ENCODE measurements at places on chromosomes 5 and 9. TPM values are rescaled to one million over a fixed set of nuclear protein-coding genes. Genes with fewer than 3 reads are reported as not detected.

GNAQ gene
- polyA plus RNA-seq = 6.9 TPM

AKNA gene
- 35.6 TPM for polyA plus RNA-seq

PTGER4 gene
- polyA plus RNA-seq = 62.7 TPM

GKAP1 gene
- 3.3 TPM for polyA plus RNA-seq

AIF1L gene
- not detected for polyA plus RNA-seq

WDR31 gene
- polyA plus RNA-seq = not detected

TLX3 gene
- polyA plus RNA-seq = not detected

CNTFR gene
- polyA plus RNA-seq = not detected

NNT gene
- 74.7 TPM for polyA plus RNA-seq

QRFP gene
- not detected for polyA plus RNA-seq

CCDC192 gene
- polyA plus RNA-seq = not detected

RHOBTB3 gene
- polyA plus RNA-seq = 1.6 TPM

DNA sequence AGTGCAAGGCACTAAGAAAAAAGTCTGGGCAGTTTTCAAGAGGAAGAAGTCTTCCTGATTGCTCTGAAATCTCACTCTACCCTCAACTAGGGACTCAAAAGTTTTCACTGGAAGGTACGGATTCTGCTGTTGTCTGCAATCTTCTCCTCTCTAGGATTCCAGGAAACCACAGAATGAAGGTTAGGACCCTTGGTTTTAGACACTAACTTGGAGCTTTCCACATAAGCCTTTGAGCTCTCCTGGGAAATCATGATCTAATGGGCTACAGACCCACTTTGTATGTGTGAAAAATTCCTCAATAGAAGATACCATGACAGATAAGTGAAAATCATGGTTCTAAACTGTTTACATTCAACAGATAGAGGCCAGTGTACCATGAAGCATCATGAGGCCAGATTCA is 265.1 kb downstream of the PSAT1 start:
- no peak for DNase-seq
- H3K4me1 ChIP-seq = no peaks in the 10 kb centered on the region

DNA sequence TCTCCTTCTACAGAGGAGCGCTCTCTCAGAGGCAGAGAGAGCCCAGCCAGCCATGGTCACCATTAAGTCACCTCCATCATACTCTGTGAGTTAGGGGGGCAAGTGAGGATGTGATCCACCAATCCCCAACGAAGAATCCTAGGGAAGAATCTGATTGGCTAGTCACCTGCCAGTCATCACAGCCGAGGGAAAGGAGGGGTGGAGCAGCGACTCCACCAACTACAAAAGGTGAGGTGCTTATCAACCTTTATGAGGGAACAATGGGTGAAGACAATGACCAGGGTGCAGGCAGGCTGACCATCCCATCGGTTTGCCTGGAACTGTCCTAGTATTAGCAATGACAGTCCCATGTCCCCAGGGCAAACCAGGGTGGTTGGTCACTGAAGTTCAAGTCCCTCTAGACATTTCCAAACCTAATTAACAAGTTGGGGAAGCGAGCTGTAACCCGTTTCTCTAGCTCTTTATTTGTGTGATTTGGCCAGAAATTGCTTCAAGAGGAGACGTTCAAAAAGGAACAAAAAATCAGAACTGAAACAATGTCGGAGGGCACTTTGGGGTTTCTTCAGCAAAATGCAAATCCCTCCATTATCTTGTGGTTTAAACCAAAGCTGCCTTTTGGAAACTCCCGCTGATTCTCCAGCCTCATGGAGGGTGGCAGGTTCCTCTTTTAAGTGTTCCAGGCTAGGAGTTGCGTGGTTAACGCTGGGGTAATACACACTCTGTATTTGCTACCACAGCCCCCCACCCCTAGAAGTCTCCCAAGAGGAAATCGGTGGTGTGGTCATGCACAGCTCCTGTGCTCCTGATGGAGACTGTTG is 18.8 kb upstream of the FCN1 start:
- no peak overlapping the region for H3K27ac ChIP-seq
- H3K4me3 ChIP-seq = no peak overlapping the region
- H3K27me3 ChIP-seq = no peaks in the 10 kb centered on the region
- H3K4me1 ChIP-seq = no peaks in the 10 kb centered on the region

DNA sequence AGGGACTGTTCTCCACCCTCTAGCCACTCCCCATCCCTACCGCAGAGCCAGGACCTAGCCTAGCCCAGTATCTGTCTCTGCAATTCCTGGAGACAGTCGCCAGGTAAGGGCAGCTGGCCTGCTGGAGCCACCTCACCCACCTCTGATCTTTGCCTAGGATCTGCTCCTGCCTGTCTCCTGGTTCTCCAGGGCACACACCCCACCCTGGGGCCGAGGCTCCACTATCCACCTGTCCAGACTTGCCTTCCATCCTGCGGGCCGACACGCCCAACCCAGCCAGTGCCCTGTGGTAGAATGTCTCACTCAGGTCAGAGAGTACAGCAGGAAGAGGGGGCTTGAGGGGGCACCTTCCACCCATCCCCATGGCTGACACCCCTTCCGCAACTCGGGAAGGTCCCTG is 15.7 kb upstream of the AQP7 start:
- H3K27me3 ChIP-seq = no peaks in the 10 kb centered on the region
- no peak for DNase-seq
- no peak overlapping the region for H3K4me3 ChIP-seq
- H3K27ac ChIP-seq = peak overlapping the region; percentile 65
- peaks cover 54% of the 10 kb centered on the region for H3K4me1 ChIP-seq

- DNase-seq = no peak
- H3K4me3 ChIP-seq = no peak overlapping the region
- no peaks in the 10 kb centered on the region for H3K27me3 ChIP-seq
- peaks cover 33% of the 10 kb centered on the region for H3K4me1 ChIP-seq
- no peaks in the 10 kb centered on the region for H3K36me3 ChIP-seq
Observed at GRCh38 chr9:76032038-76032796, 141.7 kb downstream of the PCSK5 start.

DNA sequence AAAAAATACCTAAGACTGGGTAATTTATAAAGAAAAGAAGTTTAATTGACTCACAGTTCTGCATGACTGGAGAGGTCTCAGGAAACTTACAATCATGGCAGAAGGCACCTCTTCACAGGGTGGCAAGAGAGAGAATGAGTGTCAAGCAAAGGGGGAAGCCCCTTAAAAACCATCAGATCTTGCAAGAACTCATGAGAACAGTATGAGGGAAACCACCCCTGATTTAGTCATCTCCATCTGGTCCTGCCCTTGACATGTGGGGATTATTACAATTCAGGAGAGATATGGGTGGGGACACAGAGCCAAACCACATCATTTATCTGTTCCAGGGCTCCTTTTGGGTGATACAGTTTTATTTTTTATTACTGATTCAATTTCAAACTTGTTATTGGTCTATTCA is 23.2 kb upstream of the ADAMTS16 start:
- H3K36me3 ChIP-seq = no peaks in the 10 kb centered on the region
- H3K4me1 ChIP-seq = no peaks in the 10 kb centered on the region
- H3K27me3 ChIP-seq = no peaks in the 10 kb centered on the region

DNA sequence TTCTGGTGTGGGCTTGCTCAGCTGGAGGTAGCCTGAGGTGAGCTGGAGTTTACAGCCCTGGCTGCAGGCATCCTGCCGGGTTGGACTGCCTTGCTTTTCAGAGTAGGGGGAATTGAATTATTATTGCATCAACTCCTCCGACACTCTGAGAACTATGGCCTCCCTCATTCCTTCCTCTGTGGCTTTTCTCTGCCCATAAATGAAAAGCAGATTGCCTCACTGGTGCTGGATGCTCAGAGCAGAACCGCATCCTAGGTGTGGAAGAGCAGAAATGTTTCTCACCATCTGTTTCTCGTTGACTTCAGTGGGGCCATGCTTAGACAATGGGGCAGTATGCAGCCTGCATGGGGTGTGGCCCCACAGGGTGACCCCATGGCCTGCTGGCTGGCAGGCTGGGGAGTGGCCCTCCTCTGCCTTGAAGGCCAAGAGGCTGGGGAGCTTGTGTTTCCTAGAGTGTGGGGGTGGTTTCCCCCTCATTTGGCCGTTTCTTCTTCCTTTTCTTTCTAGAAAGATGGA is 27.3 kb upstream of the TGFBI start:
- no peaks in the 10 kb centered on the region for H3K4me1 ChIP-seq
- H3K27me3 ChIP-seq = no peaks in the 10 kb centered on the region
- H3K4me3 ChIP-seq = no peak overlapping the region
- no peaks in the 10 kb centered on the region for H3K36me3 ChIP-seq
- no peak for DNase-seq
- no peak overlapping the region for H3K27ac ChIP-seq

DNA sequence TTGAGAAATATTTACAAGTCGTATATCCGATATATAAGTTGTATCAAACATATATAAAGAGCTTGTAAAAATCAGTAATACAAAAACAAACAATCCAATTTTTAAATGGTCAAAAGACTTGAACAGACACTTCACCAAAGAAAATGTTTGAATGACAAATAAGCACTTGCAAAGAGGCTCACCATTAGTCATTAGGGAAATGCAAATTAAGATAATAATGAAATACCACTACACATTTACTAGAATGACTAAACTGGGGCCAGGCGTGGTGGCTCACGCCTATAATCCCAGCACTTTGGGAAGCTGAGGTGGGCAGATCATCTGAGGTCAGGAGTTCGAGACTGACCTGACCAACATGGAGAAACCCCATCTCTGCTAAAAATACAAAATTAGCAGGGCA is 134.6 kb upstream of the HAND1 start:
- H3K4me1 ChIP-seq = peaks cover 8% of the 10 kb centered on the region
- no peak overlapping the region for H3K27ac ChIP-seq
- DNase-seq = no peak
- no peaks in the 10 kb centered on the region for H3K36me3 ChIP-seq
- H3K4me3 ChIP-seq = no peak overlapping the region

- no peak for DNase-seq
- H3K27ac ChIP-seq = peak overlapping the region; percentile 69
- H3K36me3 ChIP-seq = peaks cover 5% of the 10 kb centered on the region
- H3K4me3 ChIP-seq = peak overlapping the region; percentile 83
- H3K4me1 ChIP-seq = peaks cover 56% of the 10 kb centered on the region
Observed at GRCh38 chr9:93452710-93453046, 703 bp downstream of the FAM120AOS start.

GRCh38 chr5:66362046-66362445 is 217.9 kb downstream of the SREK1 start:
- no peak overlapping the region for H3K27ac ChIP-seq
- no peaks in the 10 kb centered on the region for H3K27me3 ChIP-seq
- no peak for DNase-seq

GRCh38 chr9:21144603-21145002 is 3.0 kb upstream of the IFNW1 start:
- H3K27ac ChIP-seq = no peak overlapping the region
- no peak overlapping the region for H3K4me3 ChIP-seq
- H3K4me1 ChIP-seq = peaks cover 16% of the 10 kb centered on the region
- H3K36me3 ChIP-seq = no peaks in the 10 kb centered on the region
- no peaks in the 10 kb centered on the region for H3K27me3 ChIP-seq

- peak; percentile 82 for DNase-seq
- peak overlapping the region; percentile 91 for H3K27ac ChIP-seq
- no peaks in the 10 kb centered on the region for H3K27me3 ChIP-seq
- peaks cover 48% of the 10 kb centered on the region for H3K4me1 ChIP-seq
- H3K4me3 ChIP-seq = peak overlapping the region; percentile 89
Observed at GRCh38 chr5:100901821-100902341, 1.2 kb downstream of the ST8SIA4 start.

DNA sequence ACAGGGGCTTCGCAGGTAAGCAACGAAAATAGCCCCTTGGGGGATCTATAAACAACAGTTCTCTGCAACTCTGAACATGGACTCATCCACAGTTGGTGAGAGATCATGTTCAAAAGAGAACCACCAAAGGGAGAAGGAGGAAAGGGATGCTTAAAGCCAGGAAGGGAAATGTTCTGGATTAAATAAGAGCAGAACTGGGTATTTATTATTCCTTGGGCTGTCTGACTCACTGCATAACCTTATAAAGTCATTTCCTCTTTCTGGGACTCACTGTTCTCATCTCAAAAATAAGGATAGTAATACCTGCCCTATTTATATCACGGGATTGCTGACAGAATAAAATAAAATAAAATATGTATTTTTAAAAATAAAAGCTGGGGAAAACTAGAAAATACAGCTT is 11.2 kb upstream of the MARCHF3 start:
- no peak for DNase-seq
- H3K4me3 ChIP-seq = no peak overlapping the region
- H3K36me3 ChIP-seq = no peaks in the 10 kb centered on the region
- H3K4me1 ChIP-seq = no peaks in the 10 kb centered on the region

DNA sequence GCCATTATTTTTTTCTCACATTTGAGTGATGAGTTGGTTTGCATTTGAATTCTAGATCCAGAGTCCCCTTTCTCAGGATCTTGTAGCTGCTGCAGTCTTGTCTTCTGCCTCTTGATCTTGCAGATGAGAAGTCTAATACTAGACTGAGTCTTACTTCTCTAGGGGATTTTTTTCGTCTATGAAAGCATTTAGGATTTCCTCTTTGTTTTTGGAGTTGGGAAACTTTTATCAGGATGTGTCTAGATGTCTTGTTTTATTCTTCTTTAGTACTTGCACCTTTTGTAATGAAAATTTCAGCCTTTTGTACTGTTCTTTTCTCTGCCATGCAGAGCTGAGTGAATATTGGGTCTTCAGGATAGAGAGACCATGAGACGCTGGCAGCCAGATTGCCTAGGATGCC is 65.4 kb downstream of the ZNF618 start:
- no peaks in the 10 kb centered on the region for H3K27me3 ChIP-seq
- H3K4me3 ChIP-seq = no peak overlapping the region
- DNase-seq = no peak
- H3K36me3 ChIP-seq = no peaks in the 10 kb centered on the region

- no peaks in the 10 kb centered on the region for H3K27me3 ChIP-seq
- H3K27ac ChIP-seq = no peak overlapping the region
- H3K4me3 ChIP-seq = no peak overlapping the region
- H3K36me3 ChIP-seq = no peaks in the 10 kb centered on the region
- DNase-seq = no peak
- H3K4me1 ChIP-seq = no peaks in the 10 kb centered on the region
Observed at GRCh38 chr9:132743931-132744479, 73.7 kb downstream of the GTF3C4 start.

DNA sequence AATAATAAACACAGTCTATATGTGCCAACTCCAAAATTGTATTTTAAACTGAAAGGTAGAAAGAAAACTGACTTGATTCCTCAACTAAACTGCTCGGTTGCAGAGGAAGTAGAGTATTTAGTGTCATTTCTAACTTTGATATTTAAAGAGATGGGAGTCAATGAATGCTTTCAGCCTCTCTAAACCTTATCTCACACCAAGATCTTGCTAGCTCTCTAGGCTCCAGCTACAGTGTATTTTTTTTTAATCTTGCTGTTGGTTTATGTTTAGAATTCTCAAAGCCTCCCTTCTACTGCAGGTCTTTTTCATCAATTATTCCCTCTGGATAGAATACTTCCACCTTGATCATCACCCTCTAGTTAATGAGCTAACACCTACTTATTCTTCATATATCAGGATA is 419.4 kb upstream of the ZNF462 start:
- H3K36me3 ChIP-seq = no peaks in the 10 kb centered on the region
- DNase-seq = no peak
- no peak overlapping the region for H3K4me3 ChIP-seq
- no peak overlapping the region for H3K27ac ChIP-seq

DNA sequence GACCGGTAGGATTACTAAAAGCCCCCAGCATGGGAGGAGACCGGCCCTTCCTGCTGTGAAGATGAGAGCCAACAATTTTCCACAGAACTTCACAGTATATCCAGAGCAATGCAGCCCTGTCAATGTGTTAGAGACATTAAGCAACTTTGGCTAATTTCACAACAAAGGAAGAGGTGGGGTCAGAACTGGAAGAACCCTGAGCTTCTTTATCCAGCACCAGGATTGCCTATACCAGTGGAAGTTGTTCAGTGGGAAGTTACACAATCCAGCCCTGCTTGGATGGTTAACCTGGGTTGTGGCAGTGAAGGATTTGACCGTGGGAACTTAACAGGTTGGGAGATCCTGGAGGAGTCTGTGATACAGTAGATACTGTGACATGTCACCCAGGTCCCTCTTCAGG is 197.0 kb downstream of the FBN2 start:
- no peak for DNase-seq
- H3K4me3 ChIP-seq = no peak overlapping the region
- H3K36me3 ChIP-seq = no peaks in the 10 kb centered on the region

All from CD4-positive, alpha-beta memory T cell (primary cell).